Activated T-cell treated with anti-CD3 and anti-CD28 coated beads, Interleukin-2, amount 50 U/mL, for 4 hours (primary cell): ENCODE measurements at places on chromosomes 2 and 18. TPM values are rescaled to one million over a fixed set of nuclear protein-coding genes. Genes with fewer than 3 reads are reported as not detected.

Gene RBMS1
- total RNA-seq: 63.4 TPM

GRCh38 chr2:36433311-36434217, 78.0 kb downstream of the CRIM1 start:
- no peak for DNase-seq

Gene SAG
- total RNA-seq: not detected

DNA sequence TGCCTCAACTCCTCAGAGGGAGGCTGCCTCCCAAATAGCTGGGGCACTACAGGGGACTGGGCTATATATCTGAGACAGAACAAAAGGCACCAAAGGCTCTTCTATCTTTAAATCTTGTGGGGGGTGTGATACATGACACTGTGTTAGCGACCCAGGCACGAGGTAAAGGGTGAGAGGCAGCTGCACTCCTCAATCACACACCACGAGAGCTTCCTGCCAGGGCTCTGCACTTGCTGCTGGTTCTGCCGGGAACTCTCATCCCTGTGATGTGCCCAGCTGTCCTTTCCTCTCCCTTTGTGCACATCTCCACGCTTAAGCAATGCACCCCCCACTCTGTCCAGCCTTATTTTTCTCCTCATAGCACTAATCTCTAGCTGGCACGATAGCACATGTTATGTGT, 32.4 kb downstream of the NPC1 start:
- DNase-seq: no peak

- no peak for DNase-seq
Measured at GRCh38 chr2:61911510-61911909, 6.0 kb downstream of the COMMD1 start.
